ENCODE measurements at places on chromosomes 12 and 14. TPM values are rescaled to one million over a fixed set of nuclear protein-coding genes. Genes with fewer than 3 reads are reported as not detected.

DNA sequence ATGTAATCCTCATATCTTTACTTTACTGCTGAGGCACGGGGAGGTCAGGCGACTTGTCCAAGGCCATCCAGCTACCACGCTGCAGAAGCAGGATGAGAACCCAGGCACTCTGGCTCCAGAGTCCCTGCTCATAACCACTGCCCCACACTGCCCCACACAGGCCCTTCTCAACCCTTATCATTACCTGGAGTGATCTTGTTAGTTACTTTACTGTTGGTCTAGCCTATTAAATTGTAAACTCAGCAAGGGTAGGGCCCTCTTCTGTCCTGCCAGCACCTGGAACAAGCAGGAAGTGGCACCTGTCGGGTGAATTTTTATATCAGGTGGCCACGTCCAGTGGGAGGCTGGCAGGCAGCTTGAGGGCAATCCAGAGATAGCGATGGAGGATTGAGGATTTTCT, 12.2 kb downstream of the FAIM2 start:
- no peak overlapping the region for H3K4me3 ChIP-seq
- no peak overlapping the region for H3K27ac ChIP-seq
- DNase-seq = no peak
- peaks cover 46% of the 10 kb centered on the region for H3K27me3 ChIP-seq

- H3K4me3 ChIP-seq = no peak overlapping the region
- H3K36me3 ChIP-seq = no peaks in the 10 kb centered on the region
- H3K4me1 ChIP-seq = no peaks in the 10 kb centered on the region
Measured at GRCh38 chr14:35202195-35202594, 79.8 kb downstream of the PRORP start.

DNA sequence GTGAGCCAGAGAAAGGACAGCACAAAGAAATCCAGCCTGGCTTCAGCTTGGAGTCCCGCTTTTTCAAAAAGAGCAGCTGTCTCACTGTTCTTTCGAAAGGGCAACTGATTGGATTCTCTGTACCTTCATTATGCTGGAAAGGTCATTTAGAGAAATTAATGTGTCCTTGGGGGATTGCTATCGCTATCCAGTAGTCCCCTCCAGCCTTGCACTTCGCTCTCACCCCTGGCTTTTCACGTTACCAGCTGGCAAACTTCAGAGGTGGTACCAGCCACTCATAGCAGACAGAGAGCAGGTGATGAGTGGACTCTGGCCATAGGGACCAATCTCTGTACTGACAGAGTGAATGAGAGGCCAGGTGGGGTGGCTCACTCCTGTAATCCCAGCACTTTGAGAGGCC, 11.8 kb upstream of the NUAK1 start:
- H3K4me3 ChIP-seq = no peak overlapping the region
- H3K27ac ChIP-seq = no peak overlapping the region
- H3K36me3 ChIP-seq = no peaks in the 10 kb centered on the region
- H3K27me3 ChIP-seq = no peaks in the 10 kb centered on the region
- H3K4me1 ChIP-seq = no peaks in the 10 kb centered on the region

The MYF5 gene
- not detected for total RNA-seq

The DBX2 gene
- not detected for total RNA-seq

The PLA2G1B gene
- total RNA-seq = not detected

Data from IMR-90 (cell line).